ENCODE measurements at places on chromosomes 2 and 18.

- no peak for DNase-seq
These were observed 968 bp upstream of the RALBP1 start for GRCh38 chr18:9474108-9474982.

GRCh38 chr2:173544641-173545363 is 190.1 kb downstream of the CDCA7 start:
- no peak for DNase-seq

- DNase-seq = no peak
These were observed 13.3 kb upstream of the CCDC85A start for GRCh38 chr2:56170504-56170903.

DNA sequence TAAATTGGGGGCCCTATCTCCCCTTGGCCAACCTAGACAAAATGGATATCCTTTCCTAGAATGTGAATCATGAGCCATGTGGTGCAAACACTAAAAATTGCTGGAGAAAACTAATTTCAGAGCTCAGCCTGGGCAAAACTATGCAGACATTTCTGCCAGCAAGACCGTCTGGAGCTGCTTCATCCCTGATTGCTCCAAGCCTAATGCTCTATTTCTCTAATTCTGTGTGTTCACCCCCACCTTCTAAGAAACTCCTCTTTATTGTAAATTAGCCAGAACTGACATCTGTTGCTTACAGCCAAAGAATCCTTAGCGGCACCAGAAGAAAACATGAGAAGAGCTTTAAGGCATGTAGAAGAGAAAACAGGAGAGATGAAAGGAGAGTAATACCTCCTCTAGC is 337.7 kb upstream of the CHAC2 start:
- no peak for DNase-seq

GRCh38 chr2:240149943-240150784 is 9.7 kb upstream of the OTOS start:
- peak; percentile 11 for DNase-seq

DNA sequence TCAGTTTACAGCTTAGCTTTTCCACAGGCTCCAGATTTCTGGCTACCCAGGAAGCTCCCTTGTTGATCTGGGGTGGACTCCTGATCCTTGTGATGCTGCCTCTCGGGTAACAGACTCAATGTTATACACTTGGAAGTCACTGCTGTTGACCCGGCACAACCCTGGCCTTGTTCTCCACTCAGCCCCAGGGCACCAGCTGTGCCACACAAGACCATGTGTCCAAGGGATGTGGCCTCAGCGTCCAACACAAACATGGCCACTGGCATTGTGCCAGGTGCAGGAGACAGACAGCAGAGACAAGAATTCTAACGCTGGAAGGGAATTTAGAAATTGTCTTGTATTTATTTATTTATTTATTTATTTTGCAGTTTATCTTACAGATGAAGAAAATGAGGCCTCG is 39.0 kb upstream of the PPP4R1 start:
- peak; percentile 43 for DNase-seq

DNA sequence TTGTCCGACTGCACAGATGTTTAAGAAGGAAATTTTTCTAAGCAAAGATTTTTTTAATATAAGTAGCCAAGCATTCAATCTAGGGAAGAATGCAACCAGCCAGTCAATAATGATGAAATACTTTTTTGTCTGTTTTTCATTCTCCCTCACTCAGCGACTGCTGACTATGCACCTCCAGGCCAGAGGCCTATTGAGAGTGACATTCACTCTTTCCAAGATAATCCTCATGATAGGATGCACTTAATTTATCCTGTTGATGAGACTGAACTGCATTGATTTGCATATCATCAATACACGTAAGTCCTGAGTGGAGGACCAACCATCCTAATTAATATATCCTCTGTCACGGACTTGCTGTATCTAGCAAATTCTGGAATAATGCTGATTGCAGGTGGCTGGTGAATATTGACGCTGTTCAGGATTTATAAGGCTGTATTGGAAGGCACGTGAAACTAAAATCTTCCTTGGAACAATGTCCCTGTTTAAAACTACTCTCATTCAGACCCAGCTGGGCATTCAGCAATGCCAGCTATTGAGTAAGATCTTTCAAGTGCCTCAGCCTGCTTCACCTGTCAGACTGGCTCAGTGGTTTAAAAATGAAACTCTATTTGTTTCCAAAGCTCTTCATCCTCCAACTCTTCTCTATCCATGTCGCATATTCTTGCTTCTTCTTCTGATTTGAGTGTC is 142.2 kb downstream of the MAP2 start:
- DNase-seq = no peak

DNA sequence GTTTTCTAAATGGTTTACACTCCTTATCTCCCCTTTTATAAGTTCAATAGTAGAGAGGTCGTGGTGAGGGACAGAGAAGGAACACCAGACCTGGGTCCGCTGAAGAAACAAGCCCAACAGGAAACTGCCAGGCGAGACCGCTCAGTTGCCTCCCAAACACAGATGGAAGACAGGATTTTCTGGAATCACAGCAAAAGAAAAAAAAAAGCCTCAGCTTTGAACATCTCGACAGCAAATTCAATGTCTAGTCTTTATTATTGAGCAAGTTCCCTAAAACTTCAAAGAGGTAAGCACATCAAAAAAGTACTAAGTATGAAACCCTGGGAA is 33.5 kb upstream of the GNAL start:
- DNase-seq = no peak

DNA sequence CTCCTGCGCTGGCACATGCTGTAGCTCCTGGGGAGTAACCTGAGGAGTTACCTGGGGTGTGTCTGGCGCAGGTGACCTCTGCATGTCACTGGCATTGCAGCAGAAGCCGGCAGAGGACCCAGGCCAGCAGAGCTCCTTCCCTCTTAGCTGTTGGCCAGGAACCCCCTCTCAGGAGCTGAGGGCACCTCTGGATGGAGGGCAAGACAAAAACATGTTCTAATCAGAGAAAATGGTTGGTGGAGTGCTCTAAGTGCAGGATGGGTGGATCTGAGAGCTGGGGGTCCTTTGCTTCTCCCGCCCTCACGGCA is 44.9 kb upstream of the SNTG2 start:
- no peak for DNase-seq

DNA sequence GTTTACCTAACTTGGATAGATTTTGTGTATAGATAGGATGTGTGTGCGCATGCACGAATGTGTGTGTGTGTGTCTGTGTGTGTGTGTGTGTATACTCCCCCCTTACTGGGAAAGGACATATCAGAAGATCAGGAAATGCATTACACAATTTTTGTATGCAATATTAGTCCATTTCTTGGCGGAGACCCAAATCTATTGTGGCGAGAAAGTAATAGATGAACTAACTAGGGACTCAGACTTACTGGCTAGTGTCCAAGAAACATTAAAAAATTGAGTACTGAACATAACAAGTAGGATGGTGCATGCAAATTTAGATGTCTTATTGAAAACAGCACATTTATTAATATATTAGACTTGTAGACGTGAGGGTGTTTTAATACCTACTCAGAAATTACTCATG is 1036.5 kb upstream of the FANCL start:
- DNase-seq = no peak

GRCh38 chr2:111032721-111033429 is 87.8 kb upstream of the BCL2L11 start:
- no peak for DNase-seq

DNA sequence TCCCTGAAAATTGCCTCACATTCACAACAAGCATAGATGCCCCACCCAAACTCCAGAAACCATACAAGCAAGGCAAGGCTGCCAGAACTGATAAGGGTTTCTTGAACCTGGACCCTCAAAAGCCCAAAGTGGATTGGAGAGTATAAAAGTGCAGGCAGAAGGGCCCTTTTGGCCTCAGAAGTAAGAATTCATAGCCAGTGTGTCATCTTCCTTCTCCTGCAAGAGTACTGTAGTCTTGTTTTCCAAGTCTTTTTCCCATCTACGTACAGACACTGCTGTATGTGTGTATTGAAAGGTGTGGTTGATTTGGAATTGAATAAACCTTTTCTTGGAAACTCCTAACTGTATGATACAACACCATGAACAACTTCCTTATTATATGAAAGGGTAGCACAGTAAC is 46.8 kb downstream of the ZC3H15 start:
- DNase-seq = no peak

GRCh38 chr2:63589148-63589958 is 590 bp downstream of the MDH1 start:
- no peak for DNase-seq

DNA sequence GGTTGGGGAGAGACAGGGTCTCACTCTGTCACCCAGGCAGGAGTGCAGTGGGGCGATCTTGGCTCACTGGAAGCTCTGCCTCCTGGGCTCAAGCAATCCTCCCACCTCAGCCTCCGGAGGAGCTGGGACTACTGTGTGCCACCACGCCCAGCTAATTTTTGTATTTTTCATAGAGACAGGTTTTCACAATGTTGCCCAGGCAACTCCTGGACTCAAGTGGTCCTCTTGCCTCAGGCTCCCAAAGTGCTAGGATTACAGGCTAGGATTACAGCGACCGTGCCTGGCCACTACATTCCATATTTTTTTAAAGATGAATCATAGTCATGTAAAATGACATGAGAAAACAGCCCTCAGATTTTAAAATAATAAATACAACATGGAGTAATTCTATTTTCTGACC is 32.3 kb downstream of the CWC22 start:
- no peak for DNase-seq

DNA sequence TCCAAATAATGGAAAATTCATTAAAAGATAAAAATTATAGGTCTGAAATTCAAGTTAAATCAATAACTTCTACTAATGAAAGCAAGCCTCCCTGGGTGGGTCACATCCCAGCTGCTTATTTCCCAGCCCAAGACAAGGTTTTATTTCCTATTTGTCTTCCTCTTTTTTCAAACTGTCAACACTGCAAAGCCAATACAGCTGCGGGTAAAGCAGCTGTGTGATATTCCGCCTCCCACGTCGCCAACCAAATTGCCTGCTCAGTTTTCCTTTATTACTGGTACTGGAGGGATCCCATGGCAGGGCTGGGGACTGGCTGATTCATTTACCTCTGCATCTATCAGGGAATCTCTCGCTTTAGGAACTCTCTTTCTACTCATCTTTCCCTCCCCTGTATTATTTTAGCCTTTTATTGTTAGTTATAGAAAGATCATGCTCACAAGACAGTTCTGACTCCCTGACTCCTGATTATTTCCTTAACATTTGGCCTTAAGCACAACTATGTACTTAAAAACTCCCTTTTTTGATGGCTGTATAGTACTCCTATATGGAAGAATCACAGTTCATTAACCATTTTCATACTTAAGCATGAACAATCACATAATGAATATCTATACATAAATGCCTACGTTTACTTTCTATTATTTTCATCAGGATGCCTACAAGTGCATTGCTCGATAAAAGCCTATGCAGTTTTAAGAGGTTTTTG is 253.1 kb downstream of the CDCA7 start:
- no peak for DNase-seq

DNA sequence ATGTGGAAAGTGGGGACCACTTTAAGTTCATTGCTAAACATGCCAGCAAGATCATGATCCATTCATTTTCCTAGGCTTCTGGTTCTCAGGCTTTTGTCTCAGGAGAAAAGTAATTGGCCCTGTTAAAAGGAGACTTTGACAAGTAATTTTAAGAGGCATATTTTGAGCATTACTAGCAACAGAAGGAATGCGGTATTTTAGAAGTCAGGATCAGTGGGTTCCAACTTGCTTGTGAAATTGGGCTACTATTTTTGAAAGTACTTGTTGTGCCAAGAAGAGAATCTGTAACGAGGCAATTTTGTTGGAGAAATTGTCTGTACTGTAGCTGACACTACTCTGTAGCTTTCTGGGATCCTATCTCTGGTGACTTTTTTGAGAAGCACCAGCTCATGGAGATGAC is 59.4 kb downstream of the CERS6 start:
- no peak for DNase-seq

GRCh38 chr18:60654298-60654697 is 281.7 kb upstream of the MC4R start:
- no peak for DNase-seq

DNA sequence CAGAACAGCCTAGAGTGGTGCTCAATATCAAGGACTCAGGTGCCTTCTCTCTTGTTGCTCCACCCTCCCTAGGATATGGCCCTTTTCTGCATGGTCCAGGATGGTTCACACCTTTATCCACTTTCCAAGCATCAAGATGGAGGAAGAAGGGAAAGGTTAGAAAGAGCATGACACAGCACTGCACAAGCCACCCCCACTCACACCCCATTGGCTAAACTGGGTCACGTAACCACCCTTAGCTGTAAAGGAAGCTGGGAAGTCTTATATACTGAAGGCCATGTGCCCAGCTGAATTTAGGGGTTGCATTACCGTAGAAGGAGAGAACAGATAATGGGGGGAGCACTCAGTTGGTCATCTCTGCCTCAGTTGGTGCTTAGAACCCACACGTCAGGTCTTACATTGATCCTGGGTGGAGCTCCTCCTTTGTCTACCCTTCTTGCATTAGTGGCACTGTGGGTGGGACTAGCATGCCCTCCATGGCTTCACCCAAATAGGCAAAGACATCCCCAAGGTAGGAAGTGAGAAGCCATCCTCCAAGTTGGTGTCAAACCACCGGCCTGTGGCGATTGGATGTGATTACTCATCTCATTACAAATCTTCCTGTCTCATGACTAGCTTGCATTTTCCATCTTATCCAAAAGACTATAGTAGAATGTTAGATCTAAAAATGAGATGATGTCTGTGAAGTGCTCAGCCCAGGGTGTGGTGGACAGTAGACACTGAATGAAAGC is 248.5 kb downstream of the HAUS1 start:
- DNase-seq = no peak

DNA sequence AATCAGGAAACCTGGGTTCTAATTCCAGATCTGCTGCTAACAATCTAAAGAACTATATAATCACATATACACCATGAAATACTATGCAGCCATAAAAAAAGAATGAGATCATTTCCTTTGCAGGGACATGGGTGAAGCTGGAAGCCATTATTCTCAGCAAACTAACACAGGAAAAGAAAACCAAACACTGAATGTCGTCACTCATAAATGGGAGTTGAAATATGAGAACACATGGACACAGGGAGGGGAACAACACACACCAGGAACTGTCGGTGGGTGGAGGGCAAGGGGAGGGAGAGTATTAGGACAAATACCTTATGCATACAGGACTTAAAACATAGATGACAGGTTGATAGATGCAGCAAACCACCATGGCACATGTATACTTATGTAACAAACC is 33.2 kb downstream of the CDH2 start:
- DNase-seq = no peak
